ENCODE measurements at places on chromosomes 11 and 22. TPM values are rescaled to one million over a fixed set of nuclear protein-coding genes. Genes with fewer than 3 reads are reported as not detected.

- H3K4me3 ChIP-seq = no peak overlapping the region
- no peaks in the 10 kb centered on the region for H3K36me3 ChIP-seq
These were observed 163.2 kb upstream of the NARS2 start for GRCh38 chr11:78737891-78738290.

DNA sequence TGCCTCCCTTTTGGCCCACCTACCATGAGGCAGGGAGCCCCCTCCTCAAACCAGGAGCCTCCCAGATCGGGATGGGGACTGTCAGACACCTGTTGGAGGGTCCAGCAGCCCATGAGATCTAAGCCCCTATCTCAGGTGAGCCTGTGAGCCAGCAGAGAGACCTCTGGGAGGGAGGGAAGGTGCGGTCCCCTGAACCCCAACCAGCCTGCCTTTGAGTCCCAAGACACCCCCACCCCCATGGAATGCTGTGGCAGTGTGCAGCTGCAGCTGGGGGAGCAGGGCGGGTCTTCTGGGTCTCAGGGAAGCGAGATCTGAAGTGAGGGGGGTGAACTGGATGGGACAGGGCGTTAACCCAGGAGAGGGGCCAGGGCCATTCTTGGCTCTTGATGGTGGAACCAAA, 1.4 kb upstream of the CDKN1C start:
- no peak overlapping the region for H3K27ac ChIP-seq
- DNase-seq = no peak
- H3K4me1 ChIP-seq = peaks cover 24% of the 10 kb centered on the region
- peak overlapping the region; percentile 49 for H3K4me3 ChIP-seq

Gene RAB3IL1
- total RNA-seq = not detected

Gene UBE2L6
- 303 TPM for total RNA-seq

DNA sequence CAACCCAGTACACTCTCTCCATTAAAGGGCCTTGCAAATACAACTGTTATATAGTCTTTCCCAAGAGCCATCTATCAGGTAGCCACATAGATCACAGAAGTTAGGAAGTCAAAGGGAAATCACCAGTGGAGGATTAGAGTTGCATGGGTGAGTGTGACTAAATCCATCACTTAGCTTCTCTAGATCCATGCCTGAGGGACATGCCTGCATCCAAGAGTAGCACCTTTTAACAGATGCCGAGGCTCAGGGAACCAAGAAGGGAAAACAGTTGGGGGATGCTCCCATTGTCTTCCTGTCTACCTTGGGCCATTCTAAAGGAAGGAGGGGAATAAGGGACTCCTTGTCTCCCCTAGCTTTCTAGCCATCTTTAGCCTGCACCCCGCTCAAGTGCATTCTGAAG, 77.9 kb downstream of the XRRA1 start:
- H3K4me1 ChIP-seq = no peaks in the 10 kb centered on the region
- H3K36me3 ChIP-seq = peaks cover 70% of the 10 kb centered on the region
- no peak overlapping the region for H3K27ac ChIP-seq
- no peak overlapping the region for H3K4me3 ChIP-seq
- no peaks in the 10 kb centered on the region for H3K27me3 ChIP-seq

- DNase-seq = no peak
- no peaks in the 10 kb centered on the region for H3K27me3 ChIP-seq
- H3K4me1 ChIP-seq = no peaks in the 10 kb centered on the region
- no peak overlapping the region for H3K4me3 ChIP-seq
- no peak overlapping the region for H3K27ac ChIP-seq
- H3K36me3 ChIP-seq = no peaks in the 10 kb centered on the region
These were observed 87.8 kb downstream of the MYEOV start for GRCh38 chr11:69381681-69382130.

Gene BLID
- total RNA-seq = not detected

- no peaks in the 10 kb centered on the region for H3K27me3 ChIP-seq
- H3K4me1 ChIP-seq = no peaks in the 10 kb centered on the region
- DNase-seq = no peak
- no peak overlapping the region for H3K4me3 ChIP-seq
- H3K27ac ChIP-seq = no peak overlapping the region
These were observed 222.9 kb downstream of the NTM start for GRCh38 chr11:131593301-131593700.

Gene MARK2
- total RNA-seq = 68.3 TPM

DNA sequence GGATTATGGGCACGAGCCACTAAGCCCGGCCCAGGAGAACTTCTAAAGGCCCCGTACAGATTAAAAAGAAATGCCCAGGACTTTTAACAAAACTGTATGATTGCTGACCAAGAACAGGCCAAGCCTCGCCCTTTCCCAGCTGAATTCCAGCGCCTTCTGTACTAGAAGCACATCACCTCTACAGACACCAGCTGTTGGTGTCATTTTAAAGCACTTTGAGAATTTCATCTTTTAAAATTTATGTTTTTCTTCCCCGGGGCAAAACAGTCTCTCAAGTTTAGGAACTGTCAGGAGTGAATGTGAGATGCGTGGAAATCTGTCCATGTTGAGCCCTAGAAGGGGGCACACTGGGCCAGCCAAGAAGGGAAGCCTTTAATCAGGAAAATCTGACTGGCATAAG, 362.4 kb downstream of the LARGE1 start:
- DNase-seq = no peak
- no peak overlapping the region for H3K4me3 ChIP-seq
- H3K27me3 ChIP-seq = no peaks in the 10 kb centered on the region
- no peak overlapping the region for H3K27ac ChIP-seq
- H3K4me1 ChIP-seq = peaks cover 7% of the 10 kb centered on the region

GRCh38 chr11:114258696-114259095, 37.5 kb upstream of the NNMT start:
- no peaks in the 10 kb centered on the region for H3K27me3 ChIP-seq
- no peak for DNase-seq
- H3K27ac ChIP-seq = peak overlapping the region; percentile 10
- H3K4me1 ChIP-seq = peaks cover 12% of the 10 kb centered on the region

DNA sequence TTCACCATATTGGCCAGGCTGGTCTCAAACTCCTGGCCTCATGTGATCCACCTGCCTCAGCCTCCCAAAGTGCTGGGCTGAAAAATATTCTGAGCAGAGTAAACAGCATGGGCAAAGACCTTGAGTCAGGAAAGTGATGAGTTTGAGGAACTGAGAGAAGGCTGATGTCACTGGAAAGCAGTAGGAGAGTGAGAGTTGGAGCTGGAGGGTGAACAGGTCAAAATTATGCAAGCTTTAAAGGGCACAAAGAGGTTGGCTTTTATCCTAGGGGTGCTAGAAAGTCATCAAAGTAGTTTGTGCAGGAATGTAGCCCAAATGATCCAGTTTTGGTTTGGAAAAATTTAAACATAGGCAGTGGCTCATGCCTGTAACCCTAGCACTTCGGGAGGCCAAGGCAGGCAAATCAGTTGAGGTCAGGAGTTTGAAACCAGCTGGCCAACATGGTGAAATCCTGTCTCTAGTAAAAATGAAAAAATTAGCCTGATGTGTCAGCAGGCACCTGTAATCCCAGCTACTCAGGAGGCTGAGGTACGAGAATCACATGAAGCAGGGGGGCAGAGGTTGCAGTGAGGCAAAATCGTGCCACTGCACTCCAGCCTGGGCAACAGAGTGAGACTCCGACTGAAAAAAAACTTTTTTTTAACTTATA, 44.7 kb upstream of the CXCR5 start:
- H3K36me3 ChIP-seq = peaks cover 2% of the 10 kb centered on the region
- peaks cover 37% of the 10 kb centered on the region for H3K4me1 ChIP-seq
- H3K27me3 ChIP-seq = no peaks in the 10 kb centered on the region
- no peak overlapping the region for H3K4me3 ChIP-seq

- no peaks in the 10 kb centered on the region for H3K4me1 ChIP-seq
- no peak overlapping the region for H3K4me3 ChIP-seq
- DNase-seq = no peak
- no peaks in the 10 kb centered on the region for H3K36me3 ChIP-seq
- no peak overlapping the region for H3K27ac ChIP-seq
These were observed 101.9 kb downstream of the GGTLC2 start for GRCh38 chr22:22746061-22746962.

Gene IGSF22
- total RNA-seq = 0.05 TPM

DNA sequence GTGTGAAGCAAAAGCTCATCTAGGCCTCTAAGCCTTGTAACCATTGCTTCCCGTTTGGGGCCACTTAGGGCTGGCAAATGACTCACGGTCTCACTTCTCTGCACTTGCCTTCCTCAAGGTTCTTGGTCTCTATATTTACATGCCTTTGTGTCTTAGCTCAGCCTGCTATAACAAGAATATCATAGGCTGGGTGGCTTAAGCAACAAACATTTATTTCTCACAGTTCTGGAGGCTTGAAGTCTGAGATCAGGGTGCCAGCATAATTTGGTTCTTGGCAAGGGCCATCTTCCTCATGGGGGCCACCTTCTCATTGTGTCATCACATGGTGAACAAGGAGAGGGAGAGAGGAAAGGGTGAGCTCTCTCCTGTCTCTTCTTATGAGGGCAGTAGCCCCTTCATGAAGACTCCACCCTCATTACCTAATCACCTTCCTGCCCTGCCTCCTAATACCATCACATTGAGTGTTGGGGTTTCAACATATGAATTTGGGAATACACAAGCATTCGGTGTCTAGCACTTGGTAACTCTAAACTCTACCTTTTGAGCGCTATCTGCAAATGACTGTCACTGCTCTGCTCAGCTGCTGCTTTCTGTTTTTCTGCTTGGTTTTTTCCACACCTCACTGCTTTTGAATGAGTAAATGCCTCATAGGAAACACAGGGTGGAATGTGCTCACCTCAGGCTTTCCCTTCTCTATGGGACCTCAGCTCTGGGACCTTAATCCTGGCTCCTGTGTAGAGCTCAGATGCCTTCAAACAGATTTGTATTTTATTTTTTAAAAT, 16.2 kb upstream of the ME3 start:
- H3K27me3 ChIP-seq = peaks cover 2% of the 10 kb centered on the region
- no peak overlapping the region for H3K4me3 ChIP-seq
- no peaks in the 10 kb centered on the region for H3K36me3 ChIP-seq

- H3K4me3 ChIP-seq = no peak overlapping the region
- peak overlapping the region; percentile 59 for H3K27ac ChIP-seq
- DNase-seq = no peak
- no peaks in the 10 kb centered on the region for H3K36me3 ChIP-seq
These were observed 24.6 kb downstream of the VWCE start for GRCh38 chr11:61270354-61271076.

DNA sequence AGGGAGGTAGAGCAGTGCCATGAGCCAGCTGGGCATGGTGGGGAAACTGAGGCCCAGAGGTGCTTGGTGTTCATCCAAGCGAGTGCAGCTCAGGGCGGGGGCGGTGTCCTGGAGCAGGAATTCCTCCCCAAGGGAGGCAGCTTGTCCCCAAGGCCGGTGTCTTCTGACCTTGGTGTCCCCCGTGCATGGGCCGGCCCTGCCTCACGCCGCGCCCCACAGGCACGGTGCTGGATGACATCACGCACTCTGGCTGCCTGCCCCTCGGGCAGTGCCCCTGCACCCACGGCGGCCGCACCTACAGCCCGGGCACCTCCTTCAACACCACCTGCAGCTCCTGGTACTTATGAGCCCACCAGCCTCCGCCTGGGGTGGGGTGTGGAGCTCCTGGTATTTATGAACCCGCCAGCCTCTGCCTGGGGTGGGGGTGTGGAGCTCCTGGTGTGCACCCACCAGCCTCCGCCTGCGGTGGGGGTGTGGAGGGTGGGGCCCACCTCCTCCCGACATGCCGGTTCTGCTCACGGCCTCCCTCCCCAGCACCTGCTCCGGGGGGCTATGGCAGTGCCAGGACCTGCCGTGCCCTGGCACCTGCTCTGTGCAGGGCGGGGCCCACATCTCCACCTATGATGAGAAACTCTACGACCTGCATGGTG, 6.7 kb downstream of the MUC5B start:
- H3K4me3 ChIP-seq = no peak overlapping the region
- H3K27me3 ChIP-seq = no peaks in the 10 kb centered on the region
- no peak for DNase-seq
- H3K27ac ChIP-seq = no peak overlapping the region

DNA sequence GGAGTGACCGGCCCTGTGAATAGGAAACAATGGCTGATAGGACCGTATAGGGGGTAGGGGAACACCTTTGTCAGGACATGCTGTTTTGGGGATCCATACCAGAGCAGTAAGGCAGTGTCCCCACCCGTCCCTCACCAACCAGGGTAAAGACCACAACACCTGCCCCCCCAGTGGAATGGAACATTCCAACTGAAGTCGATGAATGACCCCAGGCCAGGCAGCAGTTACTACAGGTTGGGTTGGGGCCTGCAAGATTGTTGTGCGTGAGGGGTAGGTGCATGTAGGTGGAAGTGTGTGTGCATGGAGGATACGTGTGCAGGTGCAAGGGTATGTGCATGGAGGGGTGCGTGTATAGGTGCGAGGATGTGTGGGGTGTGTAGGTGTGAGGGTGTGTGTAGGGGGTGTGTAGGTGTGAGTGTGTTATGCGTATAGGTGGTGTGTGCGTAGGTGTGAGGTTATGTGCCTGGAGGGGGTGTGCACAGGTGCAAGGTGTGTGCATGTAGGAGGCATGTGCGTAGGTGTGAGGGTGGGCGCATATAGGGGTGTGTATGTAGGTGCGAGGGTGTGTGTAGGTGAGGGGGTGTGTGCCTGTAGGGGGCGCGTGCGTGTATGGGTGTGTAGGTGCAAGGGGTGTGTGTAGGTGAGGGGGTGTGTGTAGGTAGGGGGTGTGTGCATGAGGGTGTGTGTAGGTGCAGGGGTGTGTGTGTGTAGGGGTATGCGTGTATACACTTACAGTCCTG, 32.9 kb downstream of the PISD start:
- H3K4me1 ChIP-seq = peaks cover 42% of the 10 kb centered on the region
- peak overlapping the region; percentile 83 for H3K4me3 ChIP-seq
- H3K27ac ChIP-seq = peak overlapping the region; percentile 94
- DNase-seq = no peak

GRCh38 chr11:117646411-117646810, 150.6 kb downstream of the DSCAML1 start:
- no peaks in the 10 kb centered on the region for H3K4me1 ChIP-seq
- no peak for DNase-seq
- no peaks in the 10 kb centered on the region for H3K36me3 ChIP-seq
- no peaks in the 10 kb centered on the region for H3K27me3 ChIP-seq

DNA sequence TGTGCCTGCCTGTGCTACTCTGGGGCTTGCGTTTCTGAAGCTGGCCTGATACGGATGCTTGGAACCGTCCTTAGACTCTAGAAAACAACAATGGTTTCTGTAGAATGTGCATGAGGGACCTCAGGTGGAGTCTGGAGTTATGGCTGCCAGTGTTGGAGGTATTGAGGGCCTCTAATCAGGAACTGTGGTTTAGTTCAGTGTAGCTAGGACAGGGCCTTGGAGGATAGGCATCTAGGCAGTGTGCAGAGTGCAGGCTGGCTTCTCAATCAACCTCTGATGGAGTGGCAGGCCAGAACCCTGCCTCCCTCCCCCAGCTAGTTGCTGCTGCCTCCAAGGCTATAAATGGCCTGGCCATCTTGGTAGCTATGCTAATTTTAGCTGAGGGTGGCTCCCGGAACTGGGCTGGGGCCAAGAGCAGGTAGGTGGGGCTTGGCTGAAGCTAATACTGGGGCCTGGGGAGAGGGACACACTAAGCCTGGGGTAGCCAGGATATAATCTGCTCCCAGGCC, 4.0 kb downstream of the STIM1 start:
- H3K4me1 ChIP-seq = peaks cover 64% of the 10 kb centered on the region
- peak overlapping the region; percentile 98 for H3K4me3 ChIP-seq
- no peaks in the 10 kb centered on the region for H3K27me3 ChIP-seq

- no peaks in the 10 kb centered on the region for H3K4me1 ChIP-seq
- H3K4me3 ChIP-seq = no peak overlapping the region
- no peak overlapping the region for H3K27ac ChIP-seq
- DNase-seq = no peak
These were observed 36.6 kb upstream of the MUC15 start for GRCh38 chr11:26608507-26609146.

- peak; percentile 8 for DNase-seq
- H3K36me3 ChIP-seq = no peaks in the 10 kb centered on the region
- H3K4me1 ChIP-seq = no peaks in the 10 kb centered on the region
These were observed 20.8 kb upstream of the DLAT start for GRCh38 chr11:112004389-112004788.

Gene LRFN4
- total RNA-seq = 16.6 TPM

Gene INS
- not detected for total RNA-seq

GRCh38 chr11:364991-365725, 4.1 kb upstream of the B4GALNT4 start:
- H3K4me1 ChIP-seq = peaks cover 9% of the 10 kb centered on the region
- no peak overlapping the region for H3K4me3 ChIP-seq
- no peaks in the 10 kb centered on the region for H3K36me3 ChIP-seq

All from activated CD4-positive, alpha-beta T cell treated with anti-CD3 and anti-CD28 coated beads, Interleukin-2, amount 10 ng/mL, durations not matched to agents 7 days and 5 days (primary cell).